ENCODE measurements at places on chromosomes 6 and 20.

DNA sequence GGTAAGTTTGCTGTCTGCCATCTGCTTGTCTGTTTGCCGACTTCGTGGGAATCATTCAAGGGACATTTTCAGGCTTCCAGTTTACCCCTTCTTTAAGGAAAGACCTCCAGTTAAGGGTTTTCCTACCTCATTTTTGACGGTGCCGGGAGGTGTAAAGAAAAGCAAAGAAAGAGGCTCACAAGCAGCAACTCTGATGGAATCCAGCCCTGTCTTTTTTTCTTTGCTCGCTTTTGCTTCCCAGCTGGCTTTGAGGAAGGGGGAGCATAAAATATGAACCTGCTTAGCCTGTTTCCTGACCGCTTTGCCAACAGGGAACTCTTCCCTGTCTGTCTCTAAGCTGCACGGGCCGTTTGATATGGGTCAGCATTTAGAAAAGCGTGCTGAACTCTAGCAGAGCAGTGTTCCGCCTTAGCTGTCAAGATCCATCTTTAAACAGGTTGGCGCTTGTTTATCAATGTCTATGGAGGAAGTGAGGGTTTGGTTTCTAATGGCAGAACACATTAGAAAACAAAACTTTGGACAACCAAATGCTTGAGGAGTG lies 13.8 kb downstream of the SYTL3 start:
- DNase-seq: no peak

DNA sequence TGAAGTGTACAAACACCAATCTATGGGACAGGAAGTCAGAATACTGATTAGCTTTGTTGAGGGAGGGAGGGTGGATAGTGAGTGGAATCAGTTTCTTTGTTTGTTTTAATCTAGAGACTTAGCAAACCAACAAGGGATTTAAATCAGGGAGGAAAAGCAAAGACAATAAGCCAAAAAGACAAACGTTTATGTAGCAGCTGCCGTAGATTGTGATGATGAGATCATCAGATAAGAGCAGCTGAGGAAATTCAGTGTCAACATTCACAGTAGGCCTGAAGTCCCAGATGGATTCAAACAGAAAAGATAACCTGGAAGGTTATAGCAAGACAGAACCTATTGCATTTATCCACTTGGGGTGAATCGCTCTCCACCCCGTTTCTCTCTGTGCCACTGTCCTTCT lies 104.9 kb upstream of the SYNDIG1 start:
- no peak for DNase-seq

- DNase-seq: no peak
Observed at GRCh38 chr20:20536240-20536933, 168.5 kb downstream of the INSM1 start.

DNA sequence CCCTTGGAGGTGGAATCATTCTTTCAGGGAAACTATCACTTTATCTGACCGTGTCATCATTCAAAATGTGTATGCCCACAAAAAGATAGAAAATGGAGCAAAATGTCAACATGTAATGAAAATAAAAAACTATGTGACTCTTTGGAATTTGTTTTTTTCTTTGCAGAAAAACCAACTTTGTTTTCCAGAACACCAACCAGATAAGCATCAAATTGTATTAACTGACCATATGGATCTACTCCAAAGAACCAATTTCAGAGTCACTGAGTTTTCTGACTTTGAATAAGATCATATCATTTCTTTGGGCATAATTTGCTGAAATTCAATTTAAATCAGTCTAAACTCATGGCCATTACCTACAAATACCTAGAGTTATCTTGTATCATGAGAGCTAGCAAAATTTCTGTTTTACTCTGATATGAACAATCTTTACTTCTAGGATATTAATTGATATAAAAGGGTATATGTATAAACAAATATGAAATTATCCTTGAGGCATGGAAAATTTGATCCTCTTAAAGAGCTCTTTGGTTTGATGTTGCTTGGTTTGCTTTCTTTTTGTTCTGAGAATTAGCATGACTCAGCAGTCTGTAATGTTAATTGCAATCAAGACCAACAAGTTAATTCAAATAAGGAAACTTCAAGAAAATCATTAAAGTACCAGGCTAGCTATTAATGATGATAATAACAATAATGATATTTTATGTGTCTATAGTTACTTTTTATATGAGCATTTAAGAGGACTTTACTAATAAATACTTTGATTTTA lies 444.4 kb upstream of the MARCKS start:
- no peak for DNase-seq

GRCh38 chr6:5275497-5275896 lies 14.2 kb downstream of the FARS2 start:
- DNase-seq: no peak

- DNase-seq: no peak
Observed at GRCh38 chr6:137840252-137840651, 26.8 kb upstream of the TNFAIP3 start.

DNA sequence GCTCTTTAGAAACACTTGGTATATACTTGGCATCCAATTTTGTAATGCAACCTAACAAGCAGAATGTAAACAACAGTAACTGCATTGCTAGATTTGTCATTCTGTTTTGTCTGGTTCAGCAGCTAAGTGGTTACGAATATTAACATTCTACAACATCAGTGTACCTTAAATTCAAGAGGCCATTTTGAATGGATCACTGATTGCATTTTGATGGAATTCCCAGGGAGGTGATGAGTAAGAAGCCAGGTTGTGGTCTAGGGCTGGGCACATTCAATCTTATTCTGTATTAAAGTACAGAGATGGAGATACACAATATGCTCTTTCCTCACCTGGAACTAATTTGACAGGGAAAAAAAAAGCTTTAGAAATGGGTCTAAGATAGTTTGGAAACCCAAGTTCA lies 483.5 kb downstream of the PRKN start:
- no peak for DNase-seq

- DNase-seq: no peak
Observed at GRCh38 chr6:116797585-116797984, 31.3 kb downstream of the GPRC6A start.

DNA sequence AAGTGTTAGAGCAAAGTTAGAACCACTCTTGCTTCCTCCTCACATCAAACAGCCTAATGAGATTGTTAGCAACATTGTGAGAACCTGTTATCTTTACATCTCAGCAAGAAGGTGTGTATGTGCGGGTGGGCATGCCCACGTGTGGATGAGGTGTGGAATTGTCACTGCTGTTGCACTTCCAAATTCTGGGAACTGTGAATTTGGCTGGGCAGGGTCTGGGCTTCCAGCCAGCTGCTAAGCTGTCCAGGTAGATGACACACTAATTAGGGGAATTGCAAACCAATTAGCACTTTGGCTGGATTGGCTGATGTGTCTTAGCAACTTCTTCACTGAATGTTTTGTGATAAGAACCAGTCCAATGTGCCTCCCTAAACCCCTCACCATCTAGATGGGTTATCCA lies 848.2 kb downstream of the DHX35 start:
- DNase-seq: no peak

GRCh38 chr6:151142676-151143075 lies 97.1 kb upstream of the AKAP12 start:
- no peak for DNase-seq

DNA sequence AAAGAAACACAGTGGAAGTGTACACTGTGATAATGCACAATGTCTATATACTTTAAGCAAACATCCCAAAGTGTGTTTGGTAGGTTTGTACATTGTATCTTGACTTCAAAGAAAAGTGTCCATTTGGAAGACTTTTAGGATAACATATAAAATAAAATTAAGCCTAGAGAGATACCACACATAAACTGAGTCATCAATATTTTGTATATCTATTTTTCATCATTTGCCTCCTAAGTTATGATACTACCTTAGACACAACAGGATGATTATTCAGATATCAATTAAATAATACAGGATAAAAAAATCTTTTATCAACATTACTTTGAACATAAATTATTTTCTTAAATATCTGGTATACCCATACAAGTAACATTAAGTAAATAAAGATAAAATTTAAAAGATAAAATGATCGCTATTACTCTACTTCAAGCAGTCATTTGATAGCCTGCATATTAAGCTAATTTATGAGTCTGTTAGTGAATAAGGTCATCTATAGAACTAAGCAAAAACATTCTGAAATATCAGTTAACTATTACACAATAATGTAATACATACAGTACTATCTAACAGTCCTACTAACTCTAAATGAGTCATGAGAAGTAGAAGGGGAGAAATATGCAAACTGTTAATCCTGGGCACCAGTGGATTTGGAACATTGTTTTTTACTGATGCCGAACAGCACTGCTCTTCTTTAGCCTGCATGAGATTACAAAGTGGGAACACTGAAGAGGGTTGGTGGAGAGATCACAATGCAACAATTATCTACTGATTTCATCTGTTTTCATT lies 158.4 kb upstream of the SIM1 start:
- no peak for DNase-seq

GRCh38 chr6:148971031-148971927 lies 224.4 kb downstream of the UST start:
- DNase-seq: no peak

DNA sequence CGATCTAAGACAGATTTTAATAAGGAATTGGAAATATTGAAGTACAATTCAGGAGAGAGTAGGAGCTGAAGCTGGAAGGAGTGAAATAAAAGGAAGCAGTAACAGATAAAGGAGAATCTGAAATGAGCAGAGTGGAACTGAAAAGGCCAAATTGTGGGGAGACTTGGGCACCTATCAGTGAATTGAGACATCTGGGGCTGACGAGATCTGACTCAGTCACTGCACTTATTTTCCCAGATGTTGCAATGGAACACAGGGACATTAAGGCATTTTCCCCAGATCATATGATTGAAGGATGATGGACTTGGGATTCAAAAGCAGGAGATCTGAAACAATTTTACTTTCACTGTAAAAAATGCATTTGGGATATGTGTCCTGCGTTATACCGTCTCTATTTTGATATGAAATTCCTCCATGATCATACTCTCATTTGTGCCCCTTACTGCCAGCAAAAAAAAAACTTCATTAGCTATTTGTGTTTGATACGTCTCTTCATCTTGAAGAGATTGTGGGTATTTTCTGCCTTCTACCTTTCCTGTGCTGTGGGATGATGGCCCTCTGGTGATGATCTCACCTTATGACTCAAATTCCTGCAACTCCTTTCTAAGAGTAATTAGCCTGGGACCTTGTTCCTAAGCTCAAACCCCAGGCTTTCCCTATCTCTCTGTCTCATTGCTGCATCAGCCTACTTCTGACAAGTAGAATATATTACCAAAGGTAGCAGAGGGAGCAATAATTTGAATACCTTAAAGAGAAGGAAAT lies 278.5 kb upstream of the MAN1A1 start:
- DNase-seq: no peak

DNA sequence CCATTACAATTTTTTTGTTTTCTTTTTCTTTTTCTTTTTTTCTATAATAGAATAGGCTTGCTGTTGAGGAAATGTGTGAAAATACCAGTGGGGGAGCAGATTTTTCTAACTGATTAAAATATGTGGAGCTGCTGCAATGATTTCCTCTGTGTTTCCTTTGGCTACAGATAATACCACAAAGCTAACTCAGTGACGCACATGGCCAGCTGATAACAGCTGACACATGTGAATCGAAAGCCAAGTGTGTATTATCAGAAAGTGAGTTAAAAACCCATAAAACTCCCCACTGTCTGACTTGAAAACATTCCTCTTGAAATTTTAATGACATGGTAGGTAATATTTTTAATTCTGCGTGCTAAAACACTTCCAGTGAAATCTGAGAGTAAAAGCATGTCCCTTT lies 70.8 kb upstream of the AHI1 start:
- no peak for DNase-seq

GRCh38 chr6:106981926-106982325 lies 7.4 kb upstream of the CD24 start:
- no peak for DNase-seq

DNA sequence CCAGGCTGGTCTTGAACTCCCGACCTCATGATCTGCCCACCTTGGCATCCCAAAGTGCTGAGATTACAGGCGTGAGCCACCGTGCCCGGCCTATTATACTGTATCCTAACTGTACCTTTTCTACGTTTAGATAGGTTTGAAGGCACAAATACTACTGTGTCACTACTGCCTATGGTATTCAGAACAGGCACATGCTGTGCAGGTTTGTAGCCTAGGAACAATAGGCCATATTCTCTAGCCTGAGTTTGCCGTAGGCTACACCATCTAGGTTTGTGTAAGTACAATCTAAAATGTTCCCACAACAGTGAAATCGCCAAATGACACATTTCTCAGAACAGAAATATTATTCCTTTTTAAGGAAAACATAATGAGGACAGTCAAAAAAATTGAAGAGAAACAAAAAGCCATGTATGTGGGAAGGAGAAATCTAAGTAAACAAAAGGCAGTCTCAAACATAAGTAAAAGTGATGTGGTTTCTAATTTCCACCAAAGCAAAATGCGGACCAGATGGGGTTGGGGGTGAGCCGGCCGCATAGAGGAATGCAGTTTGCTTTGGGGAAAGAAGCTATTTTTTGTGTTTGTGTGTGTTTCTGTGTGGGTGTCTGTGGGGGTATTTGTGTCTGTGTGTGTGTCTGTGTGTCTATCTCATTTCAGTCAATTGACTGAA lies 192.6 kb upstream of the SALL4 start:
- DNase-seq: no peak

DNA sequence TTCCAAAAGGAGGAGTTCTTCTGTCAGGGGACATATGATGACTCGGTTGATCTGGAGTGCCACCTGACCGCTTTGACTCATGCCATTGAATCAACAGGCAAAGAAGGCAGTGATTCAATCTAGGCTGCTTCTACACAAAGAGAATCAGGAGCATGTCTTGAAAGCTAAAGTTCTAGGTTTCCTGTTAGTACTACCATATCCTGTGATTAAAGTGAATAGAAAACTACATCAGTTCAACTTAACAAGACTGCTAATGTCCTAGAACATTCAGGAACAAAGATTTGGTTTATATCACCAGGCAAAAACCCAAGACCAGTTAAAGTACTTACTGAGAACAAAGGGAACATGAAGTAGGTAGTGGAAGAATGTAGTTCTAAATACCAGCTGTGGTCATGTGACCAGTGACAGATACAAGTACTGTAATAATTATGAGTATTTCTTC lies 216.8 kb upstream of the SGK1 start:
- no peak for DNase-seq

DNA sequence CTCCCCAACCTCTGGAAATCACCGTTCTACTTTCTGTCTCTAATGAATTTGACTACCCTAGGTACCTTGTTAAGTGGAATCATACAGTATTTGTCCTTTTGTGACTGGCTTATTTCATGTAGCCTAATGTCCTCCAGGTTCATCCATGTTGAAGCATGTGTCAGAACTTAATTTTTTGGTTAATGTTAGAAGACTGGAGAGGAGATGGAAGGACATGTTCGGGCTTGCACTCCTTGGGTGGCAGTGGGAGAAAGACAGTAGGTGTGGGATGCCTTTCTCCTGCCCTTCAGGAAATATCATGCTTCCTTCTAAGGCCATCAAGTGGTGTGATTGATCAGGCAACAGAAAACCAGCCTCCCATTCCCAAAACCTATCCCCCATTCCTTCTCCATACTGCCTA lies 61.1 kb upstream of the RNF144B start:
- DNase-seq: no peak

DNA sequence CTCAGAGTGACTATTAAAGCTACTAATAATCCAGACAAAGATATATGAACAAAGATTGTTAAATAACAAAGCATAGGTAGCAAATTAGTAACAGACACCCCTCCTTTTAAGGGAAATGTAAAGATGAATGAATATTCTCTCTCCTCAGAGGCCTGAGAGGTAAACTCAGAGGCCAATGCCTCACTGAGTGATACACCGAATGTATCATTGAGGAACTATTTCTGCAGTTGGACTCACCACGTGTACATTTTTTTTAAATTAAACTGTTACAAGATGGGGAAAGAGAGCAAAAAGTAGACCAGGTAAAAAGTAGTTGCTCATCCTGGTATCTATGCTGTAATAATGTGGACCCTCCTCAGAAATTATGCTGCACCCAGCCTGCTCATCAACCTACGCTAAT lies 72.3 kb upstream of the IPCEF1 start:
- DNase-seq: no peak

All from stimulated activated CD8-positive, alpha-beta memory T cell treated with anti-CD3 and anti-CD28 coated beads, Interleukin-15, amount 100 ng/mL, for 24 hours (primary cell).